ENCODE measurements at places on chromosomes 11 and 22.

DNA sequence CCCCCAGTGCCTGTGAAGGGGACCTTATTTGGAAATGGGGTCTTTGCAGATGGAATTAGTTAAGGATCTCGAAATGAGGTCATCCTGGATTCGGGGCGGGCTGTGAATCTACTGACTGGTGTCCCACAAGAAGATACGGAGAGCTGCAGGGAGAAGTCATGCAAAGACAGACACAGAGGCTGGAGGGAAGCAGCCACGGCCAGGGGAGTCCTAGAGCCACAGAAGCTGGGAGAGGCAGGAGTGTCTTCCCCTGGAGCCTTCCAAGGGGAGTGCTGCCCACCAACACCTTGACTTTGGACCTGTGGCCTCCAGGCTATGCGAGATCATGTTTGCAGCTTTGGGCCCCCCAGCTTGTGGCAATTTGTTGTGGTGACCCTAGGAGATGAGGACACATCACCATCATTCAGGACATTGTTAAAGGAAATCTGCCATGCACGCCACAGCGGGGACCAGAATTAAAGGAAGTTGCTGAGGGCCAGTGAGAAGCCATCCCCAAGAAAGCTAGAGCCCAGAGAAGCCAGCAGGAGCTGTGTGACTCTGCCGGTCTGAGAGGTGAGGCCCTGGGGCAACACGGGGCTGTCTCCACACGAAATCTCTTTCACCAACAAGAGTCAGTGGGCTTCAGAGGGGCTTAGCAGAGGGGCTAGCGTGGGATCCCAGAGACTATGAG, 434.7 kb downstream of the BRD1 start:
- DNase-seq, result no peak

- DNase-seq, result no peak
Measured at GRCh38 chr11:91997226-91997625, 227.4 kb upstream of the FAT3 start.

DNA sequence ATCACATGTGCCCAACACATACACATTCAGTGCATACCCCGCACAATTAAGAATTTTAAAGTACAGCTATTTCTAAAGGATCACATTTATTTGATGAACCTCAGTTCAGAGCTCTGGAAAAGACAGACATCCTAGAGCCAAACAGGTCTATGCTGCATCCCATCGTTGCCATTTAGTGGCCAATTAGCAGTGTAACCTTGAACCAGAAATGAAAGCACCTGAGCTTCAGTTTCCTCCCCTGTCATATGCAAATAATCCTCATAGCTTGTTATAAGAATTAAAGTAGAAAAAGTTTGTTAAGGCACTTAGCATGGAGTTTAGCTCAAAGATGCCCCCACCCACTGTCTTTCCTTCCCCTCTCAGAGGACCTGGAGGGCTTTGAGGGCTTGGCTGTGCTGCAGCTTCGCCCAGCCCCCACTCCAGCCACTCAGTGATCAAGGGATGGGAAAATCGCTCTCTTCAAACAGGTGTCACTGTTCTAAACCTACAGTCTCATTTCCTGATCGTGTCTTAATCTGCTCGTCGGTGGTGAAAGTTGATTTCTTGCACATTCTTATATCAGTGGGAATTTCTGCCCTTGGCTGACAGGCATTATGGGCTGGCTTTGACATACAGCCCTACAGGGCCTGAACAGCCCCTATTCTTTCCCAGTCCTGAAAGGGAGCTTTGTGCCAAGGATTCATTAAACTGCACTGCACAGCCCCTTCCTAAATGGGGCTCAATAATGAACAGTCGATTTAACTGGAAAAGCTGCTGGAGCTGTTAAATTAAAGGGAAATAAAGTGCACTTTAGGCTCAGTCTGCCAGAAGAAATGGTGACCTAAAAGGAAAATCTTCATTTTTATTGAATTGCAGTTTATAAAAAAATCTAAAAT, 23.3 kb upstream of the FAM181B start:
- no peak for DNase-seq

- no peak for DNase-seq
Measured at GRCh38 chr11:76880314-76880713, 19.6 kb downstream of the ACER3 start.

- DNase-seq, result no peak
Measured at GRCh38 chr11:22151649-22152197, 41.2 kb upstream of the ANO5 start.
